ENCODE measurements at places on chromosomes 12 and 14.

GRCh38 chr14:88682495-88683114, 110.1 kb downstream of the EML5 start:
- DNase-seq, result no peak

GRCh38 chr14:27077214-27077613, 479.4 kb upstream of the NOVA1 start:
- no peak for DNase-seq

GRCh38 chr14:52913271-52913670, 37.6 kb downstream of the FERMT2 start:
- DNase-seq, result no peak

DNA sequence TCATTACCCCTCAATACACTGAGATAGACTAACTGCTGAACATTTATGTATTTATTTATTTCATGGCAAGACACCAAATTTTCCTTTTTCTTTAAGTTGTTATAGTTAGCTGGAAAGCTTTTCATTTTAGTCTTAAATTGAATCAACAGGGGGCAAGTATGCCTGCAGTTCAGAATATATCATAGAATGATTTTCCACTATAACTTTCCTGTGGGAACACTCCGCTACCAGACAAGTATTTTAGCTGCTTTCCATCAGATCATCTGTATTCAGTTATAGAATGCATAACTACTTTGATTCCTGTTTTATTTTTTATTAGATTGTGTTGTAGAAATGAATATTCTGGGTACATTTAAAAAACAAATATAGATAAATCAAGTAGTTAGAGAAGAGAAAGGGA, 102.0 kb downstream of the SLC6A15 start:
- DNase-seq, result no peak

DNA sequence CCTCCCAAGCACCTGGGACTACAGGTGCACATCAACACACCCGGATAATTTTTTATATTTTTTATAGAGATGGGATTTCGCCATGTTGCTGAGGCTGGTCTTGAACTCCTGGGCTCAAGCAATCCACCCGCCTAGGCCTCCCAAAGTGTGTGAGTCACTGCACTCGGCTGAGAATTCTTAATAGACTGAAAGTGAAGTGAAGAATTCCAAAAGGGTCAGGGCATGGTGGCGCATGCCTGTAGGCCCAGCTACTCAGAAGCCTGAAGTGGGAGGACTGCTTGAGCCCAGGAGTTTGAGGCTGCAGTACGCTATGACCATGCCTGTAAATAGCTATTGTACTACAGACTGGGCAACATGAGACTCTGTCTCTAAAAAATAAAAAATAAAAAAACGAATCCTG, 43.7 kb downstream of the TCHP start:
- peak; percentile 19 for DNase-seq

DNA sequence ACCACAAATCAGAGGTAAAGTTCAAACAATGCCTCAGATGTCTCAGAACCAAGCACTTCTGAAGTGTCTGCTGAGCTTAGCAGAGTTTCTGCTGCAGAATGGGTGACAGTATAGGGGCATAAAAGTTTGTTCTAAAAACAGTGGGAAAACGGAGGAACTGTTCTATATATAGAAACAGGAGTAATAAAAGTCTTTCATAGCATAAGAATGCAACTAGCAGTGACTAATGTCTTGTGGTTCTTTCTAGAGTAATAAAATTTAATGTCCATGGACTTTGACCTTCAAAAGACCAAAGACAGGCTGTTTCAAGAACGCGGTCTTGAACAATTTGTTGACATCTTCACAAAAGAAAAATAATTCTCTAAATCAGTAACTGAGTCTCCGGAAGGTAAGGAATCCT, 107.5 kb upstream of the FAR2 start:
- peak; percentile 79 for DNase-seq

- no peak for DNase-seq
Measured at GRCh38 chr14:85159726-85160125, 370.2 kb upstream of the FLRT2 start.

DNA sequence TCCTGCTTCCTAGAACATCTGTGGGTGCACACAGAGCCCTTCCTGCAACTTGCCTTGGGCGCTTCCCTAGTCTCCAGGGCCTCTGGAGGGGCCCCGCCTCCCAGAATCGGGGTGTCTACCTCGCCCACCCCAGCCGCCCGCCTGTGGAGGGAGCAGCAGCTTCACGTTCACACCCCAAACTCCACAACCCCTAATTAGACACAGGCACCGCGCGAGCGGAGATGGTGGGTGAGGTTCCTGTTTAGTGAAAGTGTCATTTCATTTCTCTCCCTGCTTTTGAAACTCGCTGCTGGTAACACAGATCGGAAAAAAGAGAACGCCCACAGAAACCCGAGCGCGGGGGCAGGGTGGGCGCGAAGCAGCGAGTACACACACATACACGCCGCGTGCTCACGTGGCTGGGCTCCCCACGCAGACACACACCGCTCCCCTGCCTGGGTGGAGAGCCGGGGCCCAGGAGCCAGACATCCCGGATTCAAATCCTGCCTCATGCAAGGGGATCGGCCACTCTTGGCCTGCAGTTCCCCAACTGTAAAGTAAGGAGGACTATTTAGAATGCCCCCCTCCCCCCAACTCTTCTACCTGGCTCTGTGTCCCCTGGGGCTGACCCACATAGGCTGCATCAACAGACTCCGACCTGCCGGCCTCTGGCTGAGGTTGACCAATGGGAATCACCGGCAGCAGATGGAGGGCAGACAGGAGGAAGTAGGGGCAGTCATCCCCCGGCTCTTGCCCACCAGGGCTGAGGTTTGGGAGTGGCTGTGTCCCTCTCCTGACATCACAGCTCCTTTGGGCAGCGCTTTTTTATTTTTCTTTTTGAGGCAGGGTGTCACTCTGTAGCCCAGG, 79.2 kb upstream of the NCOR2 start:
- DNase-seq, result no peak

GRCh38 chr12:39319180-39319579, 123.7 kb downstream of the KIF21A start:
- DNase-seq, result no peak

- DNase-seq, result no peak
Measured at GRCh38 chr12:40262657-40263056, 37.9 kb downstream of the LRRK2 start.

- DNase-seq, result peak; percentile 80
Measured at GRCh38 chr14:64704143-64704742, at the start of gene PLEKHG3. PLEKHG3 (plus strand) TSS chr14:64704424; CDS start chr14:64727632, 23,208 bp downstream.

GRCh38 chr12:1688086-1688710, 2.7 kb upstream of the ADIPOR2 start:
- no peak for DNase-seq

DNA sequence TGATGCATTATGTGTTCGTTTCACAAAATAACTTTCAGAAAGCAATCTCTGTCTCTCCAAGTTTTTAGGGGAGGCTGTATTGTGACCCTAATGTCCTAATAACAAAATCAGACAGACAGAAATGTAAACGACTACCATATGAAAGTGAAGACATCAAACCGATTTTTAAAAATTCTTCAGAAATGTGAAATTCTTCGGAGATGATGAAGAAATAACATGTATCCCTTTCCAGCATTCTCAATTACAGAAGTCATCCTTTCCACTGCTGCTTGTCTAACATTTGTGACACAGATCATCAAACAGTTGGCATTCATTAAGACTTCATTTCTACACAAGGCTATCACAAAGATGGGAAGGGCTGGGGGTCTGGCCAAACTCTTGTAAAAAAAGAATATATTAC, 41.0 kb downstream of the DMAC2L start:
- peak; percentile 76 for DNase-seq

- DNase-seq, result no peak
Measured at GRCh38 chr12:124162151-124163110, 132.5 kb upstream of the RFLNA start.

- DNase-seq, result no peak
Measured at GRCh38 chr14:24399447-24399822, 632 bp downstream of the NYNRIN start.

GRCh38 chr14:68800390-68800789, 7.5 kb upstream of the ZFP36L1 start:
- peak; percentile 65 for DNase-seq

GRCh38 chr14:28323951-28324741, 442.4 kb upstream of the FOXG1 start:
- no peak for DNase-seq

DNA sequence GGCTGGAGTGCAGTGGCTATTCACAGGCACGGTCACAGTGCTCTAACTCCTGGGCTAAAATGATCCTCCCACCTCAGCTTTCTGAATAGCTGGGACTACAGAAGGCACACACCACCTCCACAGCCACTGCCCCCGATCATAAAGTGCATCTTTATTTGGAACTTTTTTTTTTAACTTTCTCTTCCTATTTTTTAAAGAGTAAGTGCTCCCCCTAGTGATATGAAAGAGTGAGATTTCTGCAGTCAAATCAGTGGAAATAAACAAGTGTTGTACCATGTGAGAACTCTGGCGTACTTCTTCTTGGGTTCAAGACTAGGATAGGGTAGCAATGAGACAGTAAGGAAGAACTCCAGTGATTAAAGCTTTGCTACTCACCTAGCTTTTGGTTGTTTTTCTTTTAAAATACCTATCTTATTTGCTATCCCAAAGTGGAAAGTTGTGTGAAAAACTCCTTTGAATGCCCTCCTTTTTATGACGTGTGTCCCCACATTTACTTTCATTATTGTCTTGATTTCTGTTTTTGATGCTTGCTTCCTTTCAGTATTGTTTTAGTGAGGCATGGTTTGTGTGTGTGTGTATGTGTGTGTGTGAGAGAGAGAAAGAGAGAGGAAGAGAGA, 6.6 kb downstream of the PPP4R4 start:
- peak; percentile 50 for DNase-seq

GRCh38 chr12:66813137-66813892, 134.4 kb upstream of the GRIP1 start:
- DNase-seq, result no peak

DNA sequence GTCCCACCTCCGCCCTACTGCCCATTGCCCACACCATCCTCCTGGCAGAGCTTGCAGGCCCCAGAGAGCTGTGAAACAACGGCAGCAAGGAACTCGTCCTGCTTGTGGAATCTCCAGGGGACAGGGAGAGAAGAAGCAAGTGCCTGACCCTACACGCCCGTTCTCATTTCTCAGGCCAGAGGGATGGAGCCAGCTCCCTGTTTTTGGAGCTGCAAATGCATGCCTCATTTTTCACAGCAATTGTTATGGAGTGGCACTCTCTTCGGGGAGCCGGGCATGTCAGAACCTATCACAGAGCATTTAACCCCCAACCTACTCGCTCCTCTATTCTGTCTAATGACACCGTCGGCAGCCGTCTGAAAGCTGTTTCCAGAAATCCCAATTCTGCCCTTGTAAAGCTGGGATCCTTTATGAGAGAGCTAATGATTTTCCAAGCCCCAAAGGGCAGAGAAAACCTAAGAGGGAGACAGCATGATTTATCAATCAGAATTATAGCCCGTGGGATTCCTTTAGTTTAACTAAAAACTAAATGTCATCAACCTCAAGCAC, 222.3 kb upstream of the NOS1 start:
- DNase-seq, result no peak

- no peak for DNase-seq
Measured at GRCh38 chr14:41606532-41607303, at the start of gene LRFN5. LRFN5 (plus strand) TSS chr14:41606876.

DNA sequence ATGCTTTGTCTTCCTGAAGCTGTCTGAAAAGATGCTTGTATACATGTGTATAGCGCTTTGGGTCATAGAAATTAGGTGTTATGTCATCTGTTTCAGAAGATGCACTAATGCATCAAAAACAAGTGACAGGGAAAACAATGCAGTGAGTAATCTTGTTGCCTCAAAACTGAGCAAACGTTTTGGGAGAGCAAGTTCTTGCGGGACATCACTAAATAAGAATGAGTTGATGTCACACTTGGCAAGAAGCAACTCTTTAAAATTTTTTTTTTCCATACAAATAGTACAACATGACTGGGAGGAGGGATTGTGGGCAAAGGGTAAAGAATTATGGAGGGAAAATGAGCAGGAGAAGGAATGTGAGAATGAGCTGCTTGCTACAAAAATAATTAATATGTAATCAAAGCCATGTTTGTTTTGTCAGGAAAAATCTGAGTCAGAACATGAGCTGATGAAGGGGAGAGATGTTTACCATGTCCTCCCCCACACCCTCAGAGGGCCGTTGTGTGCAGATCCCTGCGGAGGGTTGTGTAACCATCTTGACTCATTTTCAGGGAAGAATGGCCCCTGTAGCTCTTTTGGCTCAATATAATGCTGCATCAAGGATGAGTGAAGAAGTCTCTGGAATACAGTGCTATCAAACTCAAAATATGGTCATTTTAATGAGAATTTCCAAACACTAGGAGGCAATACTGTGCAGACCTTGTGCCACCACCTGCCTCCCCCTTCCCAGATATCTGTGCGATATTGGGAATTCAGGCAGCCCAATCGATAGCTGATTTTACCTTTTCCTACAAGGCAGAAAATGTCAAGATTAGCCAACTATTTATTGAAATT, 41.4 kb downstream of the BORCS5 start:
- DNase-seq, result peak; percentile 96

DNA sequence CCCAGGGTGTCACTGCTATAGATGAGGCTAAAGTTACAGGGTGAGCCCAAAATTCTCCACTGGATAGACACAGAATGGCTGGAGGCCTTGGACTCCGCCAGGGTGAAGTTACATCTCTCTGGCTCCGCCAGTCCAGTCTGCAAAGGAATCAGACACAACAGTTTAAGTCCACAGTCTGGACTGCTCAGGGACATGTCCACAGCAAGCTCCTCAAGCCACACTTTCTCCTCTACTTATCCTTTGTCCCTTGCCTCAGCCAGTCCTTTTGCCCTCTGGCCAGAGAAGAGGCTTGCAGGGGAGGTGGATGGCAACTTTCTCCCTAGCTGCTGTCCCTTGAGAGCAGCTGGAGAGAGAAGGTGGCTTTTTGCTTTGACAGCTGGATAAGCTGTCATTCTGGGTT, 28.0 kb downstream of the PTPRB start:
- DNase-seq, result no peak

GRCh38 chr12:121701667-121702277, 10.8 kb upstream of the TMEM120B start:
- DNase-seq, result no peak

DNA sequence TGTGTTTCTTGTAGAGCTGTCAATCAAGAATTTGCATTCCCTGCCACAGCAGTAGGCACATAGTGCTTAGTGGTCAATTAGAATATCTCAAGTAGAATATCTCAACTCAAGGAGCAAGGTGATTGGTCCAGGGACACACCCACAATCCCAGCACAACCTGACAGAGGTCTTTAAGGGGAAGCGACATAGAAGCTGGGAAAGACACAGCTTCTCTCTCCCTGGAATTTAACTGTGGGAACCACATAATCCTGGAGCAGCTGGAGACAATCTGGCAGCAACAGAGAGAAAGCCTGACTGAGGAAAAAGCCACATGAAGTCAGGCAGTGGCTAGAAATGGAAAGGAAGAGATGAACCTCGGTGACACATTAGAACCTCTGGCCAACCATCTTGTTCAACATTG, 85.7 kb upstream of the LMO3 start:
- no peak for DNase-seq

GRCh38 chr12:57119294-57120085, 8.3 kb upstream of the STAT6 start:
- no peak for DNase-seq
